ENCODE measurements at places on chromosomes 5 and 9. TPM values are rescaled to one million over a fixed set of nuclear protein-coding genes. Genes with fewer than 3 reads are reported as not detected.

BARX1 gene
- total RNA-seq = 6.9 TPM

PCA3 gene
- not detected for total RNA-seq

DNA sequence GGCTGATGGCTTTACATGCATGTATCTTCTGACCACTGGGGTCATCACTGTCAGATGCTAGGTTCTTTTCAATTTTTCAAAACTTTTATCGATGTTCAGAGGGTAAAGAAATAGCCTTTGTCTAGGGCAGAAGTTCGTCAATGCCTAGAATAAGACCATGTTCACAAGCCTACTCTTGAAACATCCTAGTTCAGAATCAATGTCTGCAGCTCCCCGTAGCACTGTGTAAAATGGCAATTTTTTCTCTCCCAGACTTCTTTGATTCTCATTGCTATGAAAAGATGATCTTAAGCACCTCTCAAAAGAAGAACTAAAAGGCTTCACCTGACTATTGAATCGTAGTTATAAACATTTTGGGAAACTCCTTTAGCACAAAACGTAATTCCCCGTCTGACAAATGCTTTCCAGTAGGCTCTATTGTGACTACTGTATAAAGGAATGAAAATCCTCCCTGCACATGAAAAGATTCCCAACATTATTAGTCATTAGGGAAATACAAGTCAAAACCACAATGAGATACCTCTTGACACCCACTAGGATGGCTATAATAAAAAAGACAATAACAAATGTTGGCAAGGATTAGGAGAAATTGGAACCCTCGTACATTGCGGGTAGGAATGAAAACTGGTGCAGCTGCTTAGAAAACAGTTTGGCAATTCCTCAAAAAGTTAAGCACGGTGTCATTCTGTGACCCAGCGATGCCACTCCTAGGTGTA lies 263.5 kb downstream of the ARHGAP26 start:
- no peak for DNase-seq

DNA sequence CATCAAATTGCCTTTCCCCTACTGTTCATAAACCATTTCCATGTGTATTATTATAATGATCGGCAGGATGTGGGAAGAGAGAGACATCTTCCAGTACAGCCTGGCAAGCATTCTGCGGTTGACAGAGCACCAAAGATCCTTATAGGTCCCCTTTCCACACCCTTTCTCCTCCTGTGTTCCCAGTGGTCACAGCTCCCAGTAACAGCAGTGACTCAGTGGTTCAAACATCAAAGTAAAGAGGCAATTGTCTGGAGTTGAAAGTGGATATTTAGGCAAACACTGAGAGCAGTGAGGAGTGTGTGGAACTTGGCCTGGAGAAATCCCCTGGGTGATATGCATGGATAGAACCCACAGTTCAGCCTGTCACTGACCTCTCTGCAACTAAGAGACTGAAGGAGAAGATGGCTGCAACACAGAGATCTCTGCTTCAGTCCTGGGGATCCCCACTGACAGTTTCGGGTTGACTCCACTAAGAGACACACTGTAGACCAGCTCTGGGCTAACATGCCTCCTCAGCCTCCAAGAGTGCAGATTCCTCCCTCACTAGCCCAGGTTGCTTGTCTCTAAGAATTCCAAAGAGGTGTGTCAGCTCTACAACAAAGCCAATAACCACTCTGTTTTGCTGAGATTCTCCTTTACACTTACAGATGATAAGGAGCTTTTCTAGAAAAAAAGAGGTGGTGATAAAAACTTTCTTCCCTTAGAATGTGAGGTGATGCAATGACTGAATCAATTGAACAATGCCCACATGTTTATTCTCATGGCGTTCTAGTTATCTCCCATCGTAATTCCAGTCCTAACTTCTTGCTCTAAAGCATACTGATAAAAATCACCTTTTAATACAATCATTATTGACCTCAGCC lies 94.4 kb upstream of the IL6ST start:
- DNase-seq = no peak

GRCh38 chr5:82244151-82244550 lies 34.0 kb downstream of the RPS23 start:
- DNase-seq = no peak
